Cardiac muscle cell (in vitro differentiated cells and primary cell): ENCODE measurements at places on chromosomes 16 and 17. TPM values are rescaled to one million over a fixed set of nuclear protein-coding genes. Genes with fewer than 3 reads are reported as not detected.

SLFN12 gene
- total RNA-seq = 0.81 and 1.0 TPM in 2 replicates

SEZ6L2 gene
- 13.9 and 21.1 TPM in 2 replicates for total RNA-seq

DNA sequence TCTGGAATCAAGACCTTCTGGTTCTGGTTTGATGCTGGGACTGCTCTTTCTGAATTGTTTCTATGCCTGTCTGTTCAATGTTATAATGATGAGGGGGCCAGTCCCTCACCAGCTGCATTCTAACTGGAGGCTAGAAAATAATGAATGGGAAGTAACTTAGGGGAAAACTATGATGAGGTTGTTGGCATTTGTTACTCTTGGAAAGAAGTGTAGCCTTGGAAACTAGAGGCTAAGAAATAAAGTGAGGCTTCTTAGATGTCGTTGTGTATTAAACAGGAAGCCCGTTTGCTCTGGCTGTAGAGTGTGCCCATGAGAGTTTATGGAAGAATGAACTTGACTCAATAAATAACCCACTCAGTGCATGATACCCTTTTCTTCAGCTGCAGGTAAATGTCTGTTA, 140.8 kb downstream of the PRKCA start:
- DNase-seq = no peak

- no peak for DNase-seq
Observed at GRCh38 chr16:13229039-13229438, 327.6 kb downstream of the SHISA9 start.

DNA sequence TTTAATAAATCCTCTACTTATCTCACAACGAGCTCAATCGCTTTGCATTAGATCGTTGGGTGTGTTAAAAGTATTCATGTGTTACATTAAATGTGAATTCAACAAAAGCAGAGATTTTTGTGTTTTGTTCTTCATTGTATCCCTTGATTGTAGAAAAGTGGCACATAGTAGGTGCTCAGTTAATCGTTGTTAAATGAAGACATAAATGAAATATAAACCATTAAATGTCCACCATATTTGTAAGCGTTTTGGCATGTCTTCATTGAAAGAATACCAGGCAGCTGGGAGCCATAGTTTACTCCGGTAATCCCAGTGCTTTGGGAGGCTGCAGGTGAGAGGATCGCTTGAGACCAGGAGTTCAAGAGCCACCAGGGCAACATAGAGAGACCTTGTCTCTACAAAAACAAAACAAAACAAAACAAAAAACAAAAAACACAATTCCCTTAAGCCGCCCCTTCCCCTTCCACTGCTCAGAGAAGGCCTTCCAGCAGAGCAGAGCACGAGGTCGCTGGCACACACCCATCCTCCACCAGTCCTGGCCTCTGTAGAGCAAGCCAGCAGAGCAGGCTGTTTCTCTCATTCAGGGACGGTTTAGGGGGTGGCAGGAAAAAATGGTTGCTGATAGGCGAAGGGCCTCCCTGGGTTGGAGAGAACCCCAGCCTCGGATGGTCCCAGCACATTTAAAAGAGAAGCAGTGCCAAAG, 673 bp upstream of the CHD9 start:
- no peak for DNase-seq

DNA sequence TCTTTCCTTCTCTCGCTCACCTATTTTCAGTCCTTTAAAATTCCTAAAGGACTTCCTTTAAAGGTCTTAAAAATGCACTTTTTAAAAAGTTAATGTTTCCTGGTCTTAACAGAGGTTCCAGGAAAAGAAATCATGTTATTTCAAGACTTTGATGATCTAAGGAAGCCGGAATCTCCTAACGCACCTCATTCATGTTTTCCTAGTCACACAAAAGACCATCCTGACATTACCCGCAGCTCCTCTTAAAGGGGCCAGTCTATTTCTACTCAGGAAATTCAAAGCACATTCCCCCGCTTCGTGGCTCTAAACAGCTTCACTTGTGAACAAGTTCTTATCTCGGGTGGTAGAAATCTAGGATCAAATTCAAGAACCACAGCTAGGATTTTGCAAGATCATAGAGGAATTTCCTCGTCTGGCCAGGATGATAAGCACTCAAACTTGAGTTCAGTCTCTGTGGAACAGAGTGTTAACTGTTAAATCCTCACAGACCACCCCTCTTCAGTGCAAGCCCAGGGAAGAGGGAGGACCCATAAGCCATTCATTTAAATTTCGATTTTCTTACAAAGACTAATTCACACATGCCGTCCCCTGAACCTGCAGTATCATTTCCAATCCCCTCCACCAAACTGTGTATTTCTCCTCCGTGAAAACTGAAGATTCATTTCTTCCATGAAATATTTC, 137.1 kb upstream of the AXIN2 start:
- peak; percentile 54 for DNase-seq
